CD4-positive, CD25-positive, alpha-beta regulatory T cell (primary cell): ENCODE measurements at places on chromosomes 16 and 17. TPM values are rescaled to one million over a fixed set of nuclear protein-coding genes. Genes with fewer than 3 reads are reported as not detected.

DNA sequence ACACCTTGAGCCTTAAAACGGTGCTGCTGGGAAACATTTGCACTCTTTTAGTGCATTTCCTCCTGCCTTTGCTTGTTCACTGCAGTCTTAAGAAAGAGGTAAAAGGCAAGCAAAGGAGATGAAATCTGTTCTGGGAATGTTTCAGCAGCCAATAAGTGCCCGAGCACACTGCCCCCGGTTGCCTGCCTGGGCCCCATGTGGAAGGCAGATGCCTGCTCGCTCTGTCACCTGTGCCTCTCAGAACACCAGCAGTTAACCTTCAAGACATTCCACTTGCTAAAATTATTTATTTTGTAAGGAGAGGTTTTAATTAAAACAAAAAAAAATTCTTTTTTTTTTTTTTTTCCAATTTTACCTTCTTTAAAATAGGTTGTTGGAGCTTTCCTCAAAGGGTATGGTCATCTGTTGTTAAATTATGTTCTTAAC, 4.4 kb downstream of the SOX9 start:
- no peak for DNase-seq

DNA sequence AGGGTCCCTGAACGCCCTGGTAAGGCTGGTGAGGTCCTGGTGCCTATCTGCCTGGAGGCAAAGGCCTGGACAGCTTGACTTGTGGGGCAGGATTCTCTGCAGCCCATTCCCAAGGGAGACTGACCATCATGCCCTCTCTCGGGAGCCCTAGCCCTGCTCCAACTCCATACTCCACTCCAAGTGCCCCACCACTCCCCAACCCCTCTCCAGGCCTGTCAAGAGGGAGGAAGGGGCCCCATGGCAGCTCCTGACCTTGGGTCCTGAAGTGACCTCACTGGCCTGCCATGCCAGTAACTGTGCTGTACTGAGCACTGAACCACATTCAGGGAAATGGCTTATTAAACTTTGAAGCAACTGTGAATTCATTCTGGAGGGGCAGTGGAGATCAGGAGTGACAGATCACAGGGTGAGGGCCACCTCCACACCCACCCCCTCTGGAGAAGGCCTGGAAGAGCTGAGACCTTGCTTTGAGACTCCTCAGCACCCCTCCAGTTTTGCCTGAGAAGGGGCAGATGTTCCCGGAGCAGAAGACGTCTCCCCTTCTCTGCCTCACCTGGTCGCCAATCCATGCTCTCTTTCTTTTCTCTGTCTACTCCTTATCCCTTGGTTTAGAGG, 23.5 kb upstream of the BEAN1 start:
- DNase-seq, result no peak

DNA sequence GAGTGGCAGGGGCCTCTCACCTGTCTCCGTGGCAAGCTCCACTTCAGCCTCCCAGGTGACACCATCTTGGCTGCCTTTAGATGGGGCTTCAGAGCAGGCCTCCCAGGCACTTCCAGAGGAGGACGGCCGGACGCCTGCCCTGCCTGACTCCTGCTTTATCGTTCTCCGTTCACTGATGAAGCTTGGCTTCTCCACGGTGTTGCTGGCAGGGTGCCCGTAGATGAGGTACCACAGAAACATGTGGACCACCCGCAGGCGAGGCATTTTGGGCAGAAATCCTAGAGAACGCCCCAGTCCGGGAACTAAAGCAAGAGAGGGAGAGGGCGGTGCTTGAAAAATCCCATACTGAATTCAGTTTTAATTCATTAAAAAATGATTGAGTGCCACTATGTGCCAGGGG, 54.5 kb downstream of the GTF3C1 start:
- no peak for DNase-seq

GRCh38 chr17:20200016-20200795, 191.0 kb downstream of the SPECC1 start:
- no peak for DNase-seq

DNA sequence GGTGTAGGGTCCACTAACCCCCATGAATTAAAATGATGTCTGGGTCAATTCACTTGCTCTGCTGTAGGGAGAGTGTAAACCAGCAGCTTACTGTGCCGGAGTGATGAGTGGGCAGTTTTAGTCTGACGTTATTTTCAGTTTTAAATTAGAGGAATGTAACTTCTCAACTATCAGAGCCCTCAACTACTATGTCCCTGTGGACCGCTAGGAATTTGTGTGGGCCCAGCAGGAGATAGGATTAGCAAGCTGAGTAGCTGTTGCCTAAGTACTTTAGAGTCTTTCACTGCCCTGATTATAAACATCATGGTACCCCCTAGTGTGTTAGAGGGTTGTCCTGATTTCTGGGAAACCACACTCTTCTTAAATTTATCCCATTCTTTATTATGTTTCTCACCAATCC, 11.4 kb downstream of the MARVELD3 start:
- no peak for DNase-seq

DNA sequence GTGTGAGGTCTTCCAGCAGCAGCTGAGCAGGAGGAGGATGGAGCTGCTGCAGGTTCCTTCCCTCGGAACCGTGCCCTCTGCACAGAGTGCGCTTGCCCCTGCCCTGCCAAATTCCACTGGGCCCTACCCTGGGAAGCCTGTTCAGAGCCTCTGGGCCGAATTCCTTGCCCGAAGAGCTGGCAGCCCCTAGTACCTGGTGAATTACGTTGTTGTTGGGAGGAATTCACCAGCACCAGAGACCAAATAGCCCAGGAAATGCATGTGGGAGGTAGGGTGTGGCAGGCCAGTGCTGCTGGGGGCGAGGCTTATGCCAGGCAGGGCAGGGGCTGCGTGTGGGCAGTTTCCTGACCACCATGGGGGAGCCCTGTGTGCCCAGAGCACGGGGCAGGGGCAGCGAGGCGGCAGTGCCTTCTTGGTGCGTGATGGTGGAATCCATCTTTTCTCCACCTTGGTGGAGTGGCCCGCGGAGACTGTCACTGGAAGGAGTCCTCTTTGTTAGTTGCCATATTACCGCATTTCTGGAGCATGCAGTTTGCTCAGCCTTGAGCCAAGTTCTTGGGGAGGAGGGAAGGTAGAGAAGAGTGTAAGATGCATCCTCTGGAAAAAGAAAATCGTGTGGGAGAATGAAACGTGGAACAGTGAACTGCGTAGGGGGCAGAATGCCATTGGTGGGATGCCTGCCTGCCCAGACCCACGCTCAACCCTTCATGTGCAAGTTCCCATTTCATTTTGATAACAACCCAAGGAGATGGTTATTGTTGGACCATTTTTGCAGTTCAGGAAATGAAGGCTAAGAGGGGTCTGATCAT, 2.3 kb downstream of the MRC2 start:
- DNase-seq, result no peak

DNA sequence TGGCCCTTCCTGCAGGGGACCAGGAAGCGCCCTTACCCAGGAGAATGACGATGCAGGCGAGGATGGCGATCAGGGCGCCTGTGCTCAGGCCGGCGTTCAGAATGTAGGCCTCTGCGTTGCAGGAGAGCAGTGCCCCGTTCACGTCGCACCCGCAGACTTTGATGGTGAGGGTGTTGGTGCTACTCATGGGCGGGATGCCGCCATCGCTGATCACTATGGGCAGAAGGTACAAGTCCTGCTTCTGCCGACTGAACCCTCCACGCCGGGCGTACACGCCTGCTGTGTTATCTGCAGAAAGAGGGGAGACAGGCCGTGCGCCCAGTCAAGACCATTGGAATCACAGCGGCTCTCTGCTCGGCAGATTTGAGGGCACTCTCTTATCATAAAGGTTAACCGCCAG, 171.1 kb downstream of the CDH11 start:
- DNase-seq, result no peak

DNA sequence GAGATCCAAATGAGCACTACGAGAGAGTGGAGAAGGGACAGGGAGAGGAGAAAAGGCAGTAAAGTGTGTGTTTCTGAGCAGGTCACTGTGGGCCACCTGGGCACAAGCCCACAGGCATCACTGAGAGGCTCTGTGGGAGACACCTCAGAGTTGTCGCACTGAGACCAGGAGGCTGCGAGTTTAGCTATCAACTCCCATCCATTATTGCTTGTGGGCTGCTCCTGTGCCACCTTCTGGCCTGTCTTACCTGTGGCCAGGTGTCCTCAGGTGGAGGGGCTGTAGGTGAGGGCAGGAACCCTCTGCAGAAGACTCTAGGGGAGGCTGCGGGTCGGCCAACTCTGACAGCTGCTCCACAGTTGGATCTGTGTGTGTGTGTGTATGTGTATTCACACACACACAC, 2.5 kb upstream of the PRR29 start:
- DNase-seq, result no peak

TP53TG3D gene
- not detected for total RNA-seq

DHRS11 gene
- total RNA-seq, result 4.7 TPM
